ENCODE measurements at places on chromosomes 7 and 10.

- DNase-seq: no peak
Observed at GRCh38 chr10:124592736-124593430, 131.3 kb downstream of the LHPP start.

GRCh38 chr7:151276666-151277590 is 28.4 kb upstream of the SMARCD3 start:
- no peak for DNase-seq

GRCh38 chr7:142177869-142178268 is 66.4 kb downstream of the MGAM2 start:
- DNase-seq: no peak

DNA sequence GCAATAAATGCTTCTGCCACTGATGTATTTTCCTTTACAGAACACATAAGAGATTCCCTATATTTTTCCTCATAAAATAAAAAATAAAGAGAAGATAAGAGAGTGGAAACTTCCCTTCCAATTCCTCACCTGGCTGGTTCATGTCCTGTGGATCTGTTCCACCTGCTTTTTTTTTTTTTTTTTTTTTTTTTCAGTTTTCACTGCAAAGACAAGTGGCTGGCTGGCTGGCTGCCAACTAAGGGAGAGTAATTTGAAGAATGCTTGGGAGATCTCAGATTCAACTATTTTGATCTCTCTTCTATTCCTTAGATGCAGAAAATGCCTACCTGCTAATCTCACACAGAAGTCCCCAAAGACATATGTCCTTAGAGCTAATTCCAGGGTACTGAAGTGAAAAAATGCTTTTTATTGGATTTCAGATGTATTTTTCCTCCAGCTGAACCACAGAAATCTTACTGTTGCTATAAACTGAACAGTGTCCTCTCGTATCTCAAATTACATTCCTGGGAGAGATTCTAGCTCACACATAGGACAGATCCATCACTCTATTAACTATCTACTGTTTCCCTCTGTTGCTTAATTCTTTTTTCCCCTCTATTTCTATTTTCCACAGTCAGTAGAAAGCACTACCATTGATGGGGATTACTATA is 120.8 kb downstream of the NRCAM start:
- DNase-seq: no peak

DNA sequence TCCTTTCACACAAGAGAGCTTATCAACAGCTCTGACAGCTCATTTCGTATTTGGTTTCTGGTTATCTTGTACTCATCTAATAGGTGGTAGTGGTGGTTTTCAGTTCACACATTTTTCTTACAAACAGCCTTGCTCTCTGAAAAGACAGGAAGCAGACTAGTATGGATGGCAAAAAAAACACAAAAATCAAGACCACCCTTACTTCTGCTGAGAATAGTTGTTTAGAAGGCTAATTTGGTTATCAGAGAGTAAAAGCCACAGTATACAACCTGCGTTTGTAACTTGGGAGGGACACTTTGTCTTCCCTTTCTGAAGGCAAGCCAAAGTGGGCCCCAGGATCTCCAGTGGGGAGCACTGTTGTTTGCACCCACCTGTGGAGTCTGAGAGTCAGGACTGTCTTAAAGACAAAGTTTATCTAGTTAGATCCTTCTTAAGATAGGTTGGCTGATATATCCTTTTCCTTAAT is 68.0 kb downstream of the PIP4K2A start:
- DNase-seq: no peak

GRCh38 chr7:73999664-74000435 is 28.1 kb upstream of the ELN start:
- DNase-seq: no peak

- no peak for DNase-seq
Observed at GRCh38 chr7:92056286-92056685, 78.0 kb downstream of the CYP51A1 start.

DNA sequence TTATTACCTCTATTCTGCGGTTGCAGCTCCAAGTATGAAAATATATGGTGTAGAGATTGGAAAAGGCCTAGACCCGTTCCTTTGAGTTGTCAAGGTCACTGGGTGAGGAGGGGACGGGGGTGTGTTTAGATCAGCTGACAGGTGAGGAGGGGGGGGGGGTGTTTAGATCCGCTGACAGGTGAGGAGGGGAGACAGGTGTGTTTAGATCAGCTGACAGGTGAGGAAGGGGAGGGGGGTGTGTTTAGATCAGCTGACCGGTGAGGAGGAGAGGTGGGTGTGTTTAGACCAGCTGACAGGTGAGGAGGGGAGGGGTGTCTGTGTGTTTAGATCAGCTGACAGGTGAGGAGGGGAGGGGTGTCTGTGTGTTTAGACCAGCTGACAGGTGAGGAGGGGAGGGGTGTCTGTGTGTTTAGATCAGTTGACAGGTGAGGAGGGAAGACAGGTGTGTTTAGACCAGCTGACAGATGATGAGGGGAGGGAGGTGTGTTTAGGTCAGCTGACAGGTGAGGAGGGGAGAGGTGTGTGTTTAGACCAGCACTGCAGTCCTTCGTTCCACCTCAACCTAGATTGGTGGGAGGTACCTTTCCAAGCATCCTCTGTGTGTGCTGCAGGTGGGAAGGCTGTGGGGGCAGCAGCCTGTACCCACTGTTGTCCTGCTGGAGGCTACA is 655.0 kb upstream of the ADARB2 start:
- DNase-seq: no peak

GRCh38 chr10:16470747-16471146 is 33.9 kb downstream of the PTER start:
- no peak for DNase-seq

- DNase-seq: no peak
Observed at GRCh38 chr7:143299840-143300239, 11.7 kb downstream of the CASP2 start.

DNA sequence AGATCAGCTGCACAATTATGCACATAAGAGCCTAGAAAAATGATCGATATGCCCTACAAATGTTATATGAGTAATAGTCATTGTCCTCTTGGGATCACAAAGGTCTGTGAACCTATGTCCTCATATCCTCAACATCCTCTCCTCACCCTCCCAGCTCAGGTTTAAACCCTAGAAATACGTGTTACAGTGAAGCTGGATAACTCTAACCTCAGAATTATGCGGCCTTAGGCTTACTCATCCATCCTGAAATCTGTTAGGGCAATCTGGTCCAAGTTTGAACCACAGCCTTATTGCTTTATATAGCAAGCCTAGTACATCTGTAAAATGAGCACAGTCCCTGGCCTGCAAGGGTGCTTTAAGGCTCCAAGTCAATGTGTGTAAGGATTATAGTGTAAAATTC is 84.2 kb upstream of the FRMD4A start:
- no peak for DNase-seq

- DNase-seq: no peak
Observed at GRCh38 chr10:17989908-17990767, 38.4 kb downstream of the SLC39A12 start.

DNA sequence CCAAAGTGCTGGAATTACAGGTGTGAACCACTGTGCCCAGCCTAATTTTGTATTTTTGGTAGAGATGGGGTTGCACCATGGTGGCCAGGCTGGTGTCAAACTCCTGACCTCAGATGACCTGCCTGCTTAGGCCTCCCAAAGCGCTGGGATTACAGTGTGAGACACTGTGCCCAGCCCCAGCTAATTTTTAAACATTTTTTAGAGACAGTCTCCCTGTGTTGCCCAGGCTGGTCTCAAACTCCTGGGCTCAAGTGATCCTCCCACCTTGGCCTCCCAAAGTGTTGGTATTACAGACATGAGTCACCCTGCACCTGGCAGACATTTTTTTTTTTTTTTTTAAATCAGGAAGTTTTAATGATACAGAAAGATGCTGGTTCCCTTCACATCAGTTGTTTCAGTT is 15.5 kb downstream of the DENND10 start:
- DNase-seq: no peak

GRCh38 chr10:108358912-108359311 is 1194.4 kb upstream of the SORCS1 start:
- DNase-seq: peak; percentile 90

- no peak for DNase-seq
Observed at GRCh38 chr10:130111852-130112180, 1.2 kb upstream of the C10orf143 start.

GRCh38 chr10:63783882-63784281 is 262.7 kb downstream of the REEP3 start:
- DNase-seq: no peak

DNA sequence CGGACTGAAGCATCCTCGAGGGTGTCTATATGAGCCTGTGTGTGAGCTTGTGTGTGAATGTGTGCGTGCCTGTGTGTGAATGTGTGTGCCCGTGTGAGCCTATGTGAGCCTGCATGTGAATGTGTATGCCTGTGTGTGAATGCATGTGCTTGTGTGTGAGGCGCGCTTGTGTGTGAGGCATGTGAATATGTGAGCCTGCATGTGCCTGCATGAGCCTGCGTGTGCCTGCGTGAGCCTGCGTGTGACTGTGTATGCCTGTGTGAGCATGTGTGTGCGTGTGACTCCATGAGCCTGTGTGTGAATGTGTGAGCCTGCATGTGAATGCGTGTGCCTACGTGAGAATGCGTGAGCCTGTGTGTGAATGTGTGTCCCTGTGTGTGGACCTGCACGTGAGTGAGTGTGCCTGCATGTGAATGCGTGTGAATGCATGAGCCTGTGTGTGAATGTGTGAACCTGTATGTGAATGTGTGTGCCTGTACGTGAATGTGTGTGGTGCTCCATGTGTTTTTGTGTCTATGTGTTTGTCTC is 33.4 kb downstream of the PDGFA start:
- no peak for DNase-seq

- DNase-seq: no peak
Observed at GRCh38 chr10:23413629-23414089, 25.2 kb upstream of the OTUD1 start.

GRCh38 chr7:151429237-151429559 is 10.7 kb downstream of the CRYGN start:
- DNase-seq: no peak

DNA sequence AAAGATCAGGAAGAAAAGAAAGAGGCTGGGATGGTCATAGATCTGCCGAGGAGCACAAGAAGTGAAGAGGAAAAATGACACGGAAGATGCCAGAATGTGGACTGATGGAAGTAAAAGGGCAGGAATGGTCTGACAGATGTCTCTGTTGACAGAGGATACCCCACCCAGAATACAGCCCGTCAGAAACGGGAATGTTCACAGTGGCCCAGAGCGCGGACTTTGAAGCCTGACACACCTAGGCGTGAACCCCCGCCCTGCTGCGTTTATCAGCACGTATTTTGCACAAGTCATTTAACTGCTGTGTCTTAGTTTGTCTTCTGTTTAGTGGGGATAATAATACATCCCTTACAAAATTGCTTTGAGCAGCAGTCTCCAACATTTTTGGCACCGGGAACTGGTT is 27.1 kb downstream of the AKR1B1 start:
- DNase-seq: no peak

GRCh38 chr10:88063861-88064557 is 200.6 kb downstream of the PTEN start:
- DNase-seq: no peak

GRCh38 chr10:64731016-64731415 is 1209.8 kb downstream of the REEP3 start:
- DNase-seq: no peak

DNA sequence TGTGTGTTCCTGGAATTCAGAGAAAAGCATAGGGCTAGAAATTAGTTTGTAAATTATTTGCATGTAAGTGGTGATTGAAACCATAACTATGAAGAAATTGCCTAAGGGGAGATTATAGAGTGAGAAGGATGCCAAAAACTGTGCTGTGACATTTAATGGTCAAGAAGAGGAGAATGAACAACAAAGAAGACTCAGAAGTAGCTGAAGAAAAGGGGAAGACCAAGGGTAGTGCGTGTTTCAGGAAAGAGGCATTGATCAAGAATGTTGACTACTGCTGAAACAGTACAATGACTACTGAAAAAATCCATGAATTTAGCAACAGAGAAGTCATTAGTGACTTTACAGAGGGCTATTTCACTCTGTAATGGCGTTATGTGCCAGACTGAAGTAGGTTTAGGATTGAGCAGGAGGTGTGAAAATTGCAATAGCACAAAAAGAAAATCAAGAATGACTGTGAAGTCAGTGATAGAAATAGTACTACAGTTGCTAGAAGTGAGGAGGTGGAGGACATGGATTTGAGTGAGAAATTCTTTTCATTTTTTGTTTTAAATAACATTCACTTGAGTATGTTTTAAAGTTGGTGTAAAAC is 28.9 kb upstream of the SAMD9L start:
- no peak for DNase-seq

DNA sequence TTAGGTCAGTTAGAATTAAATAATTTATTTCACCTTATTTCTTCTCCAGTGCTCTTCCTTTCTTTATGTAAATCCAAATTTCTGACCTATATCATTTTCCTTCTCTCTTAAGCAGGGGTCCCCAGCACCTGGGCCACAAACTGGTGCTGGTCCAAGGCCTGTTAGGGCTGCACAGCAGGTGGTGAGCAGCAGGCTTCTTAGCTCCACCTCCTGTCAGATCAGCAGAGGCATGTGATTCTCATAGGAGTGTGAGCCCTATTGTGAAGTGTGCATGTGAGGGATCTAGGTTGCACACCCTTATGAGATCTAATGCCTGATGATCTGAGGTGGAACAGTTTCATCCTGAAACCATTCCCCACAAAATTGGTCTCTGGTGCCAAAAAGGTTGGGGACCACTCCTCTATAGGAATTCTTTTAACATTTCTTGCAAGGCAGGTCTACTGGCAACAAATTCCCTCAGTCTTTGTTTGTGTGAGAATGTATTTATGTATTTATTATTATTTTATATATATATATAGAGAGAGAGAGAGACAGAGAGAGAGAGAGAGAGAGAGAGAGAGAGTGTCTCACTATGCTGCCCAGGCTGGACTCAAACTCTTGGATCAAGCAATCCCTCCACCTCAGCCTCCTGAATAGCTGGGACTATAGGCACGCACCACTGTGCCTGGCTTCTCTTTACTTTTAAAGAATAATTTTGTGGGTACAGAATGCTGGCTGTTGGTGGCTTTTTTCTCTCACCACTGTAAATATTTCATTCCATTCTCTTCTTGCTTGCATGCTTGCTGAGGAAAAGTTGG is 4.3 kb upstream of the ABCC2 start:
- DNase-seq: no peak

- DNase-seq: no peak
Observed at GRCh38 chr10:11143242-11143641, 125.6 kb downstream of the CELF2 start.

DNA sequence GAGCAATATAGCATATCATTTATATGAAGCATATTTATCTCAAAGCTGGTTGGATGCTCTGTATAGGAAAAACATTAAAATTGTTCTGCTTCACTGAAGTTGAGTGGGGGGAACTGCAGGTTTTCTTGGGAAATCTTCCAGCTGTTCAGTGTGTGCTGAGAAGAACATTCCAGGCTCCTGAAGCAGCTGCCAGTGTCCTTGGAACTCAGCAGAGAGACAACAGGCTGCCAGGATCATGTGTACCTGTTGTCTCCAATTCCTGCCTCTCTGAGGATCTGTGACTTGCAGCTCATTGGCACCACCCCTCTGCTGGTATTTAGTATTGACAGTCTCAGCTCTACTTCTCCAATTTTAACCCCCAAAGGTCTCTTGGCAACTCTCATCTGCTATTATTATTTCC is 42.3 kb upstream of the PRKG1 start:
- DNase-seq: no peak

- no peak for DNase-seq
Observed at GRCh38 chr10:71727738-71728737, 8.5 kb upstream of the C10orf105 start.
